ENCODE measurements at places on chromosomes 13 and 19. TPM values are rescaled to one million over a fixed set of nuclear protein-coding genes. Genes with fewer than 3 reads are reported as not detected.

The ZIC2 gene
- total RNA-seq = not detected

DNA sequence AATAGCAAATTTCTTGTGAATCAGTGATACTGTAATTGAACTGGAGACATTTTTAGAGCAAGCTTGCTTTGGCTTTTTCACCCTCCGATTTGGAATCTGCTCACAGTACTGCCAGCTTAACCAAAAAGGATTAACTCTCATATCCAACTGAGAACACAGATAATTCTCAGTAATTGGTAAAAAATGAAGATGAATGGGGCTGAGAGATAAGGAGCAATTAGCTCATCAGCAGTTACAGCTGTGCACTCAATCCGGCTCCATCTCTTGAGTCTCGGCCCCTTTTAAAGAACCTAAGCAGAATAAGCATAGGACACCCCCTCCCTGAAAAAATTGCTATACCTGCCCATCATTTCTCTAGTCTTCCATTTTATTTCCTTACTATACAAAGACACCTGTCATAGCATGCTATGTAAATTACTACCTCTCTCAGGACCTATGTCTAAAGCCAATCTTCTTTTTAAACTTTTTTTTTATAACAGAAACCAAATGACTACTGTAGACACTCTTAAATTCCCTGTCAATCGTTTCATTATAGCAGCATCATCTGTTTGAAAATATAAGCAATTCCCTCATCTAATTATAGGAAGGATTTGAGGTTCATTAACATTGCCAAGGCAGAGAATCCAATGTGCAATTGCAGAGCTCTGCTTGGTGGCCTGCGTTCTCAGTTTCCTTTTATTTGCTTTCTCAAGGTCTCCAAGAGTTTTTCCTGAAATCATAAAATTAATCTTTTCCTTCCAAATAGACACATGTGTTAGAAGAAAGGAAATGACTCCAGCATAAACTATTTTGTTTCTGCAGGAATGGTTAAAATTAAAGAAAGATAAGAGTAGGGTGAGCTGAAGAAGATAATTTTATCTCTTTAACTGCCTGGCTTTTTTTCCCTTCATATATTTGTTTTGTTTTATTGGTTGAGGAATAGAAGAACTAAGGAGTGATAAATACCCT, 242.1 kb downstream of the DACH1 start:
- no peak overlapping the region for H3K4me3 ChIP-seq
- DNase-seq = no peak
- no peaks in the 10 kb centered on the region for H3K27me3 ChIP-seq
- no peaks in the 10 kb centered on the region for H3K36me3 ChIP-seq
- no peak overlapping the region for H3K27ac ChIP-seq

The LIN7B gene
- total RNA-seq = not detected

DNA sequence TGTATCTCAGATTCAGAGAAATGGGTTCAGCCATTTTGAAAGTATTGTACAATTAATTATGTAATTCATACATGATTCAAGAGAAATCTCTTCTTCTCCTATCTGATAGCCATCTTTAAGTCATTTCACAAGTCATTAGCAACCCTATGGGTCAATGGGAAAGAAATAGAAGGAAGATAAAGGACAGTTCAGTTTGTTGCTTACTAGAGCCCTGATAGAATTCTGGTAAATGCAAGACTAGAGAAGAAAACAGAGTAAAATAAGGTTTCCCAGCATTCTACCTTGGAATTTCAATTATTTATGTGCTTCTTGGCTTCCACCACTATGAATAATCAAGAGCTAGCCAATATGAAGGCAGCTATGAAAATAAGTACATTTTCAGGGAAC, 117.7 kb downstream of the LHFPL6 start:
- no peak for DNase-seq
- H3K4me1 ChIP-seq = no peaks in the 10 kb centered on the region
- no peaks in the 10 kb centered on the region for H3K36me3 ChIP-seq
- H3K4me3 ChIP-seq = no peak overlapping the region

DNA sequence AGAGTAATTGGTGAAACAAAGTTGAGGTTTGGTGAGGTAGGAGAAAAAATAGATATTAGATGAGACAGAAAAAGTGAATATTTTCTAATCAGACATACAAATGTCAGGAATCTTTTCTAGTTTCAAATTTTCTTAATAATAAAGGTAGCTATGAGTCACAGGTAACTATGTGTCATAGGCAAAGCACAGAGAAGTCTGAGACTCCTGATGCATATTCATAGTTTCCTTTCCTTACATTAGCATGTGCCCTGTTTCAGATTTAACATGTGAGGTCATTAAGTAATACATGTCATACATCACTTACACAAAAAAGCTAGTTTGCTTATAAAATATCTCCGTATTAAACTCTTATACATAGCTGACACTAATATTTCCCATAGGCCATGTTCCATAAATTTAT, 1141.3 kb upstream of the PCDH20 start:
- no peak for DNase-seq
- H3K4me1 ChIP-seq = no peaks in the 10 kb centered on the region
- no peaks in the 10 kb centered on the region for H3K27me3 ChIP-seq
- no peaks in the 10 kb centered on the region for H3K36me3 ChIP-seq

The TBXA2R gene
- total RNA-seq = not detected

The FBN3 gene
- total RNA-seq = not detected

- no peaks in the 10 kb centered on the region for H3K36me3 ChIP-seq
- H3K4me1 ChIP-seq = no peaks in the 10 kb centered on the region
- no peak for DNase-seq
- H3K27ac ChIP-seq = no peak overlapping the region
Observed at GRCh38 chr19:31517224-31518180, 168.3 kb upstream of the TSHZ3 start.

- no peak overlapping the region for H3K4me3 ChIP-seq
- H3K27me3 ChIP-seq = no peaks in the 10 kb centered on the region
- no peak overlapping the region for H3K27ac ChIP-seq
- H3K36me3 ChIP-seq = no peaks in the 10 kb centered on the region
Observed at GRCh38 chr13:46077265-46077664, 24.7 kb upstream of the ZC3H13 start.

GRCh38 chr19:6533000-6533328, 2.1 kb downstream of the TNFSF9 start:
- no peak for DNase-seq
- no peaks in the 10 kb centered on the region for H3K27me3 ChIP-seq
- H3K36me3 ChIP-seq = no peaks in the 10 kb centered on the region
- H3K27ac ChIP-seq = no peak overlapping the region
- no peaks in the 10 kb centered on the region for H3K4me1 ChIP-seq
- no peak overlapping the region for H3K4me3 ChIP-seq

DNA sequence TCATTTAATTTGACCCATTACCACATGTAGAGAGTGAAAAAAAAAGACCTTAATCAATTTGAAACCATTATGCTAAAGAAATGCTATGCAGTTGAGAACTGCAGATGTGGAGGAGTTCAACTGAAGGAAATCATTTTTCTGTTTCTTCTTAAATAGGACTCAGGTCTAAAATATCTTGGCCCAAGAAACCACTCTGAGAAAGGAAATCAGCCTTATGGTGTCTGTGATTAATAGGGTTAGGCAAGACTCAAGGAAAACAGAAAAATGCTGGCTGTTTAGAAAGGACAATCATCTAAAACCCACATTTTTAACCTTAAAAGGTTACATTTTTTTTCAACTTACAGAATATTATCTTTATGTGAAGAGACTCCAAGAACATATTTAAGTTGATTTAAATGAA, 1.9 kb upstream of the SLITRK1 start:
- H3K27ac ChIP-seq = no peak overlapping the region
- no peak overlapping the region for H3K4me3 ChIP-seq
- DNase-seq = no peak
- H3K36me3 ChIP-seq = no peaks in the 10 kb centered on the region
- H3K27me3 ChIP-seq = peaks cover 27% of the 10 kb centered on the region
- no peaks in the 10 kb centered on the region for H3K4me1 ChIP-seq

- DNase-seq = no peak
- H3K4me1 ChIP-seq = no peaks in the 10 kb centered on the region
- H3K27ac ChIP-seq = no peak overlapping the region
- H3K27me3 ChIP-seq = no peaks in the 10 kb centered on the region
- H3K36me3 ChIP-seq = no peaks in the 10 kb centered on the region
- no peak overlapping the region for H3K4me3 ChIP-seq
Observed at GRCh38 chr13:85618521-85618920, 180.7 kb downstream of the SLITRK6 start.

DNA sequence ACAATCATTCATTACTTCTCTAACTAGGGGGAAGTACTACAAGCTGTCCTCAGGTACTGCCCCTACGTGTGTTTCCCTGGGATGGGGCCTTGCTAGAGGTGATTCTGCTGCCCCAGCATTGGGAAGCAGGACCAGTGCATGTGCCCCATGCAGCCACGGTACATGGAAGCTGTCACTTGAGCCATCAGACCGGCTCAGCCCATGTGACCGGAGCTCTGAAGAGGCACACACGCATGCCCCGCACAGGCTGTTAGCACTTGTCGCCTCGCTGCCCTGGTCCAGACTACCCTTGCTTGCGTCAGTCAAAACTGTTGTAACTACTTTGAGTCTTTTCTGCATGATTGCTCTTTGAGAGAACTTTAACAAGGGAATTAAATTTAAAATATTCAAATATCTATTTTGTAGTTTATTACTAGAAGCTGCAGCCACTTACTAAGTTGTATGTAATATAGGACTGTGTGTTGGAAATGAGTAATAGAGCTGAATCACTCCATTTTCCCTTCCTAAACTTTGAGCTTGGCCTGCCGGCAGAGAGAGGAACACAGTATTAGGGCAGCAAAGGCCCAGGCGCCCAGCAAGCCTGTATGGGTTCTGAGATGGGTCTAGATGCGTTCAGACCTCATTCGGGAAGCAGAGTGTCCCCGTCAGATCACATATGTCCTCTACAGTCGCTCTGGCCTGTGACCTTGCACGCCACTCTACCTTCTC, 42.2 kb downstream of the DHRS12 start:
- no peak for DNase-seq
- H3K36me3 ChIP-seq = no peaks in the 10 kb centered on the region
- H3K27me3 ChIP-seq = no peaks in the 10 kb centered on the region
- H3K27ac ChIP-seq = peak overlapping the region; percentile 10
- H3K4me3 ChIP-seq = no peak overlapping the region
- H3K4me1 ChIP-seq = no peaks in the 10 kb centered on the region

GRCh38 chr19:54462047-54462654, 1.4 kb downstream of the LENG9 start:
- no peak for DNase-seq
- H3K27ac ChIP-seq = peak overlapping the region; percentile 85
- H3K27me3 ChIP-seq = no peaks in the 10 kb centered on the region
- peak overlapping the region; percentile 58 for H3K4me3 ChIP-seq

- H3K36me3 ChIP-seq = no peaks in the 10 kb centered on the region
- no peak for DNase-seq
- H3K27ac ChIP-seq = no peak overlapping the region
- H3K27me3 ChIP-seq = no peaks in the 10 kb centered on the region
Observed at GRCh38 chr13:99913167-99913566, 58.4 kb downstream of the ZIC5 start.

DNA sequence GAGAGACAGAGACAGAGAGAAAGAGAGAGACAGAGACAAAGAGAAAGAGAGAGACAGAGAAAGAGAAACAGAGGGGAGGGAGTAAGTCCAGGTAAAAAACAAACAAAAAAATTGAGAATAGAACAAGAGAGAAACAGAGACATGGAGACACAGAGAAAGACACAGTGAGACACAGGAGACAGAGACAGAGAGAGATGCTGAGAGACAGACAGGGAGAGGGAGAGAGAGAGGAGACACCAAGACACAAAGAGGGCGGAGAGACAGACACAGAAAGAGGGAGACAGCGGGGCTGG, 5.8 kb upstream of the PROZ start:
- peak overlapping the region; percentile 58 for H3K4me3 ChIP-seq
- no peak for DNase-seq
- H3K36me3 ChIP-seq = no peaks in the 10 kb centered on the region
- no peaks in the 10 kb centered on the region for H3K4me1 ChIP-seq

- DNase-seq = no peak
- no peaks in the 10 kb centered on the region for H3K4me1 ChIP-seq
- no peak overlapping the region for H3K4me3 ChIP-seq
- H3K27ac ChIP-seq = no peak overlapping the region
Observed at GRCh38 chr19:15042003-15042402, 7.3 kb upstream of the CASP14 start.

The PRR22 gene
- total RNA-seq = 3.5 TPM

The TIMM50 gene
- total RNA-seq = 27.4 TPM

DNA sequence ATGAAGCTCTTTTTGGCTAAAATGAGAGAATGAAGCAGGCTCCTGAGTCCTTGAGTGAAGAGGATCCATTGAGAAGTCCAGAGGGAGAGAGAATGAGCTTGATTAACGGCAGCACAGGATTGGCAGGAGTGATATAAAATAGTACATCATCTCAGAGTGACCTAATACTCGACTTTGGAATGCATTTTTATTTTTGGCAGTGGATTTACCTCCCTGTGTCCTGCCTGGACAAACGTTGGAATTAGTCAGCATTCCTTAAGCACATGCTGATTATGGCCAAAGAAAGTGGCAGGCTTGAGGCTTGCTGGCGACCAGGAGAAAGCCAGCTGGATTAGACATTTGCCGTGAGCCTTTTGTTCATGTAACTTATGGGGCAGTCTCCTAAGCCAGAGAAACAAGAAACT, 22.9 kb downstream of the LRCH1 start:
- peak overlapping the region; percentile 46 for H3K27ac ChIP-seq
- DNase-seq = no peak
- no peaks in the 10 kb centered on the region for H3K27me3 ChIP-seq
- H3K4me3 ChIP-seq = no peak overlapping the region
- peaks cover 9% of the 10 kb centered on the region for H3K4me1 ChIP-seq

Measured in uterus (tissue), 4 donors.